Stimulated activated CD8-positive, alpha-beta memory T cell treated with anti-CD3 and anti-CD28 coated beads, Interleukin-4, amount 100 ng/mL, for 4 hours (primary cell): ENCODE measurements at places on chromosomes 7 and 10.

- no peak for DNase-seq
Measured at GRCh38 chr10:71981015-71981875, 17.1 kb downstream of the CHST3 start.

DNA sequence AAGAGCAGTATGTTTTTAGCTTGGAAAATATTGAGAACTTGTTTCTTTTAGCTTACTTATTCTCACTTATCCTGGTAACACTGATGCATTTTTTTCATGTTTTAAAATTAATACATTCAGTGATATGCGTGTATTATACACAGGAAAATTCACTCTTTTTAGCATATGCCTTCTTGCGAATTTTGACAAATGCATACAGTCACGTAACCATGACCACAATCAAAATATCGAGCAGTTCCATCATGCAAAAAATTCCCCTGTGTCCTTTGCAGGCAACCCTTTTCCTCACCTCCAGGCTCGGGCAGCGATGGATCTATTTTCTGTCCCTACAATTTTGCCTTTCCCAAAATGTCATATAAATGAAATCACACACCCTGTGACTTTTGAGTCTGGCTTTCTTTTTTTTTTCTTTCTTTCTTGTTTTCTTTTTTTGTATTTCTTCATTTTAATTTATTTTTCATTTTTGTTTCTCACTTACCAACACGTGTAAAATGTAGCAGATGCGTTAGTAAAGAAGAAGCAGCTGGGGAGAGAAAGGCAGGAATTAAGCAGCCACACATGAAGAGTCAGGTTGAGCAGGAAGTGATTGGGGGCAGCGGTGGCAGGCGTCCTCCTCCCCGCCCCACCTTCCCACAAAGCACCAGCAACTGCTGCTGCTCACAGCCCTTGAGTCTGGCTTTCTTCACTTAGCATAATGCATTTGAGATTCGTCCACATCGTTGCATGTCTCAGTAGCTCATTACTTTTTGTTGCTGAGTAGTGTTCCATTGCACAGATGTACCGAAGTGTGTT is 29.9 kb downstream of the ADRB1 start:
- no peak for DNase-seq

- no peak for DNase-seq
Measured at GRCh38 chr10:18681366-18681765, 22.1 kb downstream of the ARL5B start.

GRCh38 chr7:56092789-56093531 is at the start of gene PHKG1:
Gene PHKG1, minus strand, starts transcription at chr7:56092952. Its CDS starts 4,011 bp downstream, at chr7:56088941.
- no peak for DNase-seq

- no peak for DNase-seq
Measured at GRCh38 chr10:65968871-65969270, 957.0 kb upstream of the LRRTM3 start.

GRCh38 chr7:79051915-79052314 is 401.6 kb downstream of the MAGI2 start:
- DNase-seq = no peak

DNA sequence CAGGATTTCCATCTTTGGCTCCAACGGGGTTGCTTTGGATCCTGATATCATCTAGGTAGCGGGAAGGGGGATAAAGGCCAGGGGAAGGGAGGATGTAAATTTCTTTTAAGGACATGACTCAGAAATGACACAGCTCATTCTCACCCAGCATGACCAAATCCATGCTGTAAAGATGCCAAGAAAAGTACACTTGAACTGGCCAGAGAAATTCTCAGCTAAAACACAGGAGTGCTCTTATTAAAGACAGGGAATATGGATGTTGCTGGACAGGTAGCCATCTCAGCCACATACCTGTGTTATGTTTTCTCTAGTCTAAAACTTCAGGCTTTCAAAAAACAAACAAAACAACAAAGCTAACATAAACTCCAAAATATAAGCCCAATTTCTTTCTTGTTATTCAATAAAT is 68.3 kb downstream of the NAMPT start:
- DNase-seq = no peak

- no peak for DNase-seq
Measured at GRCh38 chr10:130018265-130018664, 54.2 kb upstream of the EBF3 start.

DNA sequence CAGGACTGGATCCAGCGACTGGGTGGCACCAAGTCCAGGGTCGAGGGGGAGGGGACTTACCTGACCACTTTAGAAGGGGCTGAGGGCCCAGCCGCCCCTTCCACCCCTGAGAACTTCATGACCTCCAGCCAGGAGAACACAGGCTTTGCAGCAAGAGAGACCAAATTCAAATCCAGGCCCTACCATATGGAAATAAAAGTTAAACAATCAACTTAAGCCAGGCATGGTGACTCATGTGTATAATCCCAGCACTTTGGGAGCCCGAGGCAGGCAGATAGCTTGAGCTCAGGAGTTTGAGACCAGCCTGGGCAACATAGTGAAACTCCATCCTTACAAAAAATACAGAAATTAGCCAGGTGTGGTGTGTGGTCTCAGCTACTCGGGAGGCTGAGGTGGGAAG is 61.9 kb downstream of the COL13A1 start:
- no peak for DNase-seq

DNA sequence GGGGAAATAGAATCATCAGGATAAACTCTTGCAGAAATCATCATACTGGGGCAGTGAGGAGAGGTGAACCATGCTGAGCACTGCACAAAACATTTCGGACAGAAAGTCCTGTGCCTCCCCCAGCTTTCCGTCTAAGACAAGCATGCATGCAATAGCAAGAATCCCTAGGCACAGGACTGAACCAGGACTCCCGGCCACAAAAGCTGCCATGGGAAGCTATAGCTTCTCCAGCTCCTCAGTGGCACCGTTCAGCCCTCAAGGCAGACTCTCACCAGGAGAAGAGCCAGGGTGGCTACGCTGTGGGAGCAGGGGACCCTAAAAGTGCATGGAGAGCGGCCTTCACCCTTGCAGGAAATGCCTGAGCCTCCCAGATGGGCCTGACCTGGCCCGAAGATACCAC is 70.8 kb downstream of the ASB13 start:
- no peak for DNase-seq
